ENCODE measurements at places on chromosomes 13 and 19. TPM values are rescaled to one million over a fixed set of nuclear protein-coding genes. Genes with fewer than 3 reads are reported as not detected.

DNA sequence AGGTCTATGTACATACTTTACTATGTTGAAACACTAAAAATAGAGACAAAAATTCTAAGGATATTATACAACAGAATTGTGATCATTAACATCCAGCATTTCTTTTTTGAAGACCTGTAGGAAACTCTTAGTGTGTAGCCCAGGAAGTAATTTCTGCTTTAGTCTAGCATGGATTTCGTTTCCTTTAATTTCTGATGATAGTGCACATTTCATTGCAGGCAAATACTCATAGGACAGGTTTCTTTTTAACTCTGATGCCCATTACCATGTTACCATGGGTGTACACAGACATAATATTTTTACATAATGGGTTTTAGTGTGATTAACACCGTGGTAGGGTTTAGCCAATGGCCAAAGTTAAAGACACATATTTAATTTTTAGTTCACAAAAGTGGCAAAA, 27.1 kb downstream of the LIG4 start:
- DNase-seq: no peak

DNA sequence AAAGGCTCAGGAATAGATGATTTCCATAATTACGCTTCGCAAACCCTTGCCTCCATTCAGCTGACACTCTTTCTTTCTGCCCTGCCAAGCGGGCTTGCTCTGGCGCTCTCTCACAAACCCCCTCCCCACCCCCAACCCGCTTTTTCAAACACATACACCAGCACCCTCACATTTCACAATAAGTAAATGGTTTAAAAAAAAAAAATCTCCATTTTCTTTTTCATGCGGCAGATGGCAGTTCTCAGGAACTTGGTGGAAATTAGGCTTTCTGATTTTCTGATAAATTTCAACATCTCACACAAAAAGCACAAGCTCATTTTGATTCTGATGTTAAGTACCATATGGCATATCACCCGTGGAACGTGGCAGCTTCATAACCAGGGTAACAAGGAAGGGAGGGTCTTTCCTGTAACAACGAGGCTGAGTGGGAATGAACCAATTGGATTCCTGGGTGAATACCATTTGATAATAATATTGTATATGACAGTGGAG, 43.8 kb downstream of the C13orf42 start:
- DNase-seq: no peak

DNA sequence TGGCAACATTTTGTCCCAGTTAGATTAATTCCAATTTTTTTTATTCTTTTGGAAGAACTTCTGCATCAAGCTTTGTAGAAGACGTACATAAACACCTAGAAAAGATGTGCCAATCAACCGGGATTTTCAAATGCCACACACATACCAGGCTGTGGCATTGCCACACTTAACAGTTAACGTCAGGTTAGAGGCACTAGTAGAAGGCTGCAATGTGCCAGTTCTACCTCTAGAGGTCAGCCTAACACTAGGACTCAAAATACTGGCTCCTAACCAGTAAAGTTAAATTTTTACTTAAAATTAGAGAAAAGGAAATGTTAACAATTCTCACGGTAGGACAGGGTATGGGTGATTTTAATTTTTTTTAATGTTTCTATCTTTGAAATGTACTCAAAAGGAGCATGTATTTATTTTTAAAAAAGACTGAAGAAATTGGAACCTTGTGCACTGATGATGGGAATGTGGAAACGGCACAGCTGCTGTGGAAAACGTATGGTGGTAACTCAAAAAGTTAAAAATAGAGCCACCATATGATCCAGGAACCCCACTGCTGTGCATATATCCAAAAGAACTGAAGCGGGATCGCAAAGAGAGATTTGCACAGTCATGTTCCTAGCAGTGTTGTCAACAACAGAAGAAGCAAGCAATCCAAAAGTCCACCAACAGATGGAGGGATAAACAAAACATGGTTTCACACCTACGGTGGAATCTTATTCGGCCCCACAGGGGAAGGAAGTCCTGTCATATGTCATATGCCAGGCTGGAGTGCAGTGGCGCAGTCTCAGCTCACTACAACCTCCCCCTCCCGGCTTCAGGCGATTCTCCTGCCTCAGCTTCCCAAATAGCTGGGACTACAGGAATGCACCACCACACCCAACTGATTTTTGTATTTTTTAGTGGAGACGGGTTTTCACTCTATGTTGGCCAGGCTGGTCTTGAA, 30.3 kb downstream of the CRYL1 start:
- peak; percentile 72 for DNase-seq

DNA sequence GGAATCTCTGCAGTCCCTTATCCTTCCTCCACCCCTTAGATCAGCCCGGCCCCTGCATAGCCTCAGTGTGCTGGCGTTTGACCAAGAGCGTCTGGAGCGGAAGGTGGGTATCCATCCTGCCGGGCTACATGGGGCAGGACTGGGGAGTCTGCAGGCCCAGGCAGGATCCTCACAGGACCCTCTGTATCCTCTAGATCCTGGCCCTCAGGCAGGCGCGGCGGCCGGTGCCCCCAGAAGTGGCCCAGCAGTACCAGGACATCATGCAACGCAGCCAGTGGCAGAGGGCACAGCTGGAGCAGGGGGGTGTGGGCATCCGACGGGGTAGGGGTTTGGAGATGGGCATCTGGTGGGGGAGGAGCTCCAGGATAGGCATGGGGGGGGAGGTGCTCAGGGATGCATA, 8.9 kb downstream of the PODNL1 start:
- DNase-seq: no peak

DNA sequence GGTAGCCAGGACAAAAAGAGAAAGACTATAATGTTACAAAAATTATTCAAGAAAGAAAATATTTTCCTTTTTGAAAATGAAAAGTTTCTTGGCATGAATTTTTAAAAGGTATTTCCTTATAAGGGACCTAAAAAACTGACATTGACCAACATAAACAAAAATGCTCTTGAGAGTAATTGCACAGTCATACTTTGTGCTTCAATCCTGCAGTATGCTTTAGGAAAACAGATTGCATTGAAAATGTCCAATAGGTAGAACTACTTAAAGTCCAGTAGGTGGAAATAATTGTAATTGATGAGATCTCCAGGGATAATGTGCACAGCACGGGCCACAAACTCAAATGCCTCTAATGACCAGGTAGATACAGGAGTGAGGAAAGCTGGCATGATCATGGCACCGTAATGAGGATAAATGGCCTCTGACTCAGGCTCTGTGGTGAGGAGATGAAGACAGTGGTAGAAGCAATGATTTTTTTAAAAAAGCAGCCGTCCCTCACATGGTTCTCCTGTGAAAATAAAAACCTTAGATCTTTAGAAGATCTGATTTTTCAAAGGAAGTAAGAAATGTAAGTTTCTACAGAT, 278.0 kb downstream of the ITGBL1 start:
- DNase-seq: no peak

GRCh38 chr13:69618838-69619237, 488.8 kb upstream of the ATXN8OS start:
- DNase-seq: no peak

GRCh38 chr13:99408703-99409000, 92.6 kb upstream of the TM9SF2 start:
- DNase-seq: no peak

GRCh38 chr13:110195547-110196485, 111.1 kb downstream of the COL4A1 start:
- peak; percentile 40 for DNase-seq

GRCh38 chr19:56253737-56254136, 18.8 kb upstream of the EDDM13 start:
- DNase-seq: peak; percentile 71

DNA sequence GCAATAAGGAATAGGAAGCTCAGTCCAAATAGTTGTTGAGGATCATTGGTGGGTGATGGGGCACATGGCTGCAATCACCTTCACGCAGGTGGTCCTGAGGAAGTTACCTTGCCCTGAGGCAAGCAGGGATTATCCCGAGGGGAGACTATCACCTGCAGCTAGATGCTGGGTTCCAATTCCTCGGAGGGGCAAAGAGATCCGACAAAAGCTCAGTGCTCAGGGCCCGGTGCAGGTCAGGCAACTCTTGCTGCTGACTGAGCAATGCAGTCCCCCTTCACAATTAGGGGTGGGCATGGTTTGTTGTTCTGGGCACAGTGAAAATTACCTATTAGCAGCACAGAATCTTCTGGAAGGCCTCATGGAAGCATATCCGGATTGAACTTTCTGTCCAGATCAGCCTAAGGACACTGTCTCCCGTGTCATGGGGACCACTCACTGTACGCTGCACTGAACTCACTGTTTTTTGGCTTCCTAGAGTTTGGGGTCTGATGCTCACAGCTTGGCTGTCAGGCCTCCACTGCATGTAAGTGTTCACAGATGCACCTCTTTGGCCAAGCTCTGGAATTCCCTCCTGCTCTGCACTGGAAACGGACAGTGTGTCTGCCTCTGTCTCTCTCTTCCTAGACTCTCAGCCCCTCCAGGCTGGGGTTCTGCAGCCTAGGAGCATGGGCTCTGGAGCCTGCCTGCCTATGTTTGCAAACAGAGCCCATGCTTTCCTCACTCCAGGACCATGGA, 372.7 kb downstream of the ZNF536 start:
- no peak for DNase-seq

- peak; percentile 57 for DNase-seq
Measured at GRCh38 chr13:42990291-42991232, 1.5 kb downstream of the EPSTI1 start.

DNA sequence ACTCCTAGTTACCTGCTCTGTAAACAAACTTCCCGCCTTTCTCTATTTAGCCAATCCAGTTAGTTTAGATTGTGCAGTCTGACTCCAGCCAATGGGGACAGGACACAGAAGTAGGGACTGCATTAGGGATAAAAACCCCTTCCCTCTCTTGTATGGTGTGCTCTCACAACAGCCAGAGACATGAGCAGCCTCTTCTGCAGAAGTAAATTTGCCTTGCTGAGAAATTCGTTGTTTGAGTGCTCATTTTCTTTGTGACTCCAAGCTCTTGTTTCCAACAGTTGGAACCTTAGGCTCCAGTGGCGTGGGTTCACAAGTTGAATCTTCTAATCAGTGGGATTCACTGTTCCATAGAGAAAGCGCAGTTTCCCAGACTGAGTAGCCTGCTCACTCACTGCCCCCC, 66.1 kb downstream of the ZNF93 start:
- no peak for DNase-seq

Gene CABP5
- total RNA-seq: not detected

Gene CRB3
- not detected for total RNA-seq

Gene OR7A17
- total RNA-seq: not detected

Gene EFNB2
- 6.9 TPM for total RNA-seq
